ENCODE measurements at places on chromosomes 7 and 10. TPM values are rescaled to one million over a fixed set of nuclear protein-coding genes. Genes with fewer than 3 reads are reported as not detected.

GRCh38 chr10:77825965-77826364 lies 100.6 kb downstream of the DLG5 start:
- no peaks in the 10 kb centered on the region for H3K4me1 ChIP-seq
- H3K27me3 ChIP-seq = no peaks in the 10 kb centered on the region
- no peak for DNase-seq
- H3K27ac ChIP-seq = no peak overlapping the region
- H3K36me3 ChIP-seq = no peaks in the 10 kb centered on the region

DNA sequence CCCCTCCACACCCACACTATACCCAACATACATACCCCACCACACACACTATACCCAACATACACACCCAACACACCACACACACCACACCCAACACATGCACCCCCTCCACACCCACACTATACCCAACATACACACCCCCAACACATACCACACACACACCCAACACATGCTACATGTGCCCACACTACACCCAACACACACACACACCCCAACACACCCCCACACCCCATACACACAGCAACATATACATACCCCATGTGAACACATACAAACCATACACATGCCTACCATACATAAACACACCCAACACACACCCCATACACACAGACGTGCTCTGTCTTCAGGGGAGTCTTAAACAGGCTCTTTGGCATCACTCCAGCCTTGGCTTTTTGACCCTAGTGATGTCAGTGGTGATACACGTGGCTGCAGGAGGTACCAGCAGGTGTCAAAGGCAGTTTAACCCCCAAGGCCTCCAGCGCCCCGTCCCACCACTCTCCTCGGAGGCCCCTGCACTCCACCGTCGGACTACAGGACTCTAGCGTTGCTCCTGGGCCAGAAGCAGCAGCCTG lies 73.4 kb downstream of the HIPK2 start:
- no peak overlapping the region for H3K4me3 ChIP-seq
- no peak overlapping the region for H3K27ac ChIP-seq
- H3K4me1 ChIP-seq = peaks cover 7% of the 10 kb centered on the region
- no peaks in the 10 kb centered on the region for H3K27me3 ChIP-seq
- H3K36me3 ChIP-seq = no peaks in the 10 kb centered on the region

SRRM3 gene
- not detected for total RNA-seq

- H3K36me3 ChIP-seq = no peaks in the 10 kb centered on the region
- no peak for DNase-seq
- H3K27me3 ChIP-seq = no peaks in the 10 kb centered on the region
- H3K4me1 ChIP-seq = no peaks in the 10 kb centered on the region
- H3K27ac ChIP-seq = no peak overlapping the region
These were observed 616.9 kb upstream of the GHITM start for GRCh38 chr10:83522456-83522855.

GBX1 gene
- total RNA-seq = not detected

- peaks cover 11% of the 10 kb centered on the region for H3K27me3 ChIP-seq
- H3K36me3 ChIP-seq = no peaks in the 10 kb centered on the region
- H3K4me1 ChIP-seq = no peaks in the 10 kb centered on the region
- no peak overlapping the region for H3K4me3 ChIP-seq
- H3K27ac ChIP-seq = no peak overlapping the region
- DNase-seq = no peak
These were observed 47.2 kb upstream of the ZRANB1 start for GRCh38 chr10:124894569-124895215.

GRCh38 chr7:47147213-47147631 lies 434.7 kb downstream of the TNS3 start:
- H3K27ac ChIP-seq = no peak overlapping the region
- no peaks in the 10 kb centered on the region for H3K36me3 ChIP-seq
- no peak overlapping the region for H3K4me3 ChIP-seq
- peaks cover 9% of the 10 kb centered on the region for H3K27me3 ChIP-seq
- no peaks in the 10 kb centered on the region for H3K4me1 ChIP-seq

DNA sequence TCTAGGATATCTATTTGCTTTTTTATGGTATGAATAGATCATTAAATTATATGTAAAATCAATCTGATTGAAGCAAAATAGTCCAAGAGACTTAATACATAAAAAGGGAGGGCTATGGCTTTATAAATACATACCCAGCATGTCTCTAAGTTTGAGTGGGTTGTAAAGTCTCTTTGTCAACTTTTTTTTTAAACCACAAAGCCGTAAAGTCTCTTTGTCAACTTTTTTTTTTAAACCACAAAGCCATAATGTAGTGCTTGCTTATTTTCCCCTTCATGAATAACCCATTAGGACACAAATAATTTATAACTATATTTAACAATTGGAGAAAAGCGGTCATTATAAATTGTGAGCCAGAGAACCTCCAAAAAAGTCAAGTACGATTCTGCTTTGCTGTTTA lies 5.7 kb downstream of the HECTD2 start:
- peaks cover 16% of the 10 kb centered on the region for H3K4me1 ChIP-seq
- no peak overlapping the region for H3K4me3 ChIP-seq
- no peak overlapping the region for H3K27ac ChIP-seq
- H3K27me3 ChIP-seq = peaks cover 8% of the 10 kb centered on the region
- DNase-seq = no peak

DNA sequence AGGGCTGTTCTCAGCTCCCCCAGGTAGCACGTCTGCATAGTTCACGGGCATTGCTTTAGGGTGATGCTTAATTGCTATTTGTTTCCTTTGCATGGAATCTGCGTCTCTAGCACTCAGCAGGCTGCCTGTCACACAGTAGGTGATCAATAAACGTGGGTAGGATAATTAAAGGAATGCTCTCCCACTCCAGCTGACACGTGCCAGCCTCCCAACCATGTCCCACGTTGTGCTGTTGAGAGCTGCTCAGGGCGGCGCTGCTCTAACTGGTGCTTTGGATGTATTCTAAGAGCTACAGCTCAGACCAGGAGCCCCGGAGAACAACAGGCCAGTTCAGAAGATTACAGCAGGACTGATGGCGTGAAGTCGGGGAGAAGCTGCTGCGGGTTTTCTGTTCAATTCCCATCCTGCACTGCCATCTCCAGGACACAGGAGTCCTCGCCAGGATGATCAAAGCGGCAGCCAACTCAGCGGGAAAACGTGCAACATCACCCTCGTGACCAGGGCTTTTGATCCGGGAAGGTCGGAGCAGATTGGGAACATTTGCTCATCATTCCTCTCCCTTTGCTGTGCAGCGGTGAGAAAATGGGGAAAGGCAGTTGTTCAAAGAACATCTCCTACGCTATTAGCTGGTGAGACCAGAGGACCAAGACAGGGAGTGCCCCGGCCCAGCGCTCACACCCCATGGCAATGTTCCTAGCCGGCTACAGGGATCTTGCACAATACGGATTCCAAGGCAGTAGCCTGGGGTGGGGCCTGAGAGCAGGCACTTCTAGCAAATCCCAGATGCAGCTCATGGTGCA lies 50.5 kb upstream of the FOXK1 start:
- no peak overlapping the region for H3K4me3 ChIP-seq
- no peaks in the 10 kb centered on the region for H3K36me3 ChIP-seq
- no peaks in the 10 kb centered on the region for H3K4me1 ChIP-seq
- no peak for DNase-seq

All from activated naive CD8-positive, alpha-beta T cell treated with anti-CD3 and anti-CD28 coated beads for 36 hours (primary cell).